ENCODE measurements at places on chromosomes 6 and 20. TPM values are rescaled to one million over a fixed set of nuclear protein-coding genes. Genes with fewer than 3 reads are reported as not detected.
A peak's percentile ranks its signal among the peaks of the same experiment; 100 is the strongest.

Gene TOX2
- 14.3 TPM for polyA plus RNA-seq

Gene CTNNBL1
- polyA plus RNA-seq, result 27.5 TPM

Gene FAXC
- polyA plus RNA-seq, result 8.4 TPM

Gene SAMD3
- polyA plus RNA-seq, result 2.4 TPM

Gene NCOA5
- polyA plus RNA-seq, result 27.0 TPM

Gene COL10A1
- polyA plus RNA-seq, result 0.33 TPM

Gene HS3ST5
- not detected for polyA plus RNA-seq

Gene TBX18
- polyA plus RNA-seq, result 0.69 TPM

GRCh38 chr20:19817017-19817416 lies 59.0 kb downstream of the RIN2 start:
- DNase-seq, result peak; percentile 94

DNA sequence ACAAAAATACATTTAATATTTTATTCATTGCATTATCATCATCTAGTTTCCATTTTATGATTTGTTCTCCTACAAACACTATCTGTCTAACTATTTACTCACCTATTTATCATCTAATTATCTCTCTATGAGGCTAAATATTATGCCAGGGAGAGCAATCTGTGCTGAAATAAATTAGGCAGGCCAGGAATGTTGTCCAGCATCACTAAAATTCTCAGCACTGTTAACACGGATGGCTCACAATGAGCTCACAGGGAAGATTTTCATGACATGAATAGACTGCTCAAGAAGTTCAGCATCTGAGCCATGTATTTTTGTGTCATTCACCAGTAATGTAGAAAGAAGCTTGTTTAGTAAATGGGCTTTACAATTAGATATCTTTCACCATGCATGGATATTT lies 1277.2 kb downstream of the GRIK2 start:
- DNase-seq, result no peak

- no peak for DNase-seq
Observed at GRCh38 chr6:39649996-39650395, 75.2 kb downstream of the KIF6 start.

DNA sequence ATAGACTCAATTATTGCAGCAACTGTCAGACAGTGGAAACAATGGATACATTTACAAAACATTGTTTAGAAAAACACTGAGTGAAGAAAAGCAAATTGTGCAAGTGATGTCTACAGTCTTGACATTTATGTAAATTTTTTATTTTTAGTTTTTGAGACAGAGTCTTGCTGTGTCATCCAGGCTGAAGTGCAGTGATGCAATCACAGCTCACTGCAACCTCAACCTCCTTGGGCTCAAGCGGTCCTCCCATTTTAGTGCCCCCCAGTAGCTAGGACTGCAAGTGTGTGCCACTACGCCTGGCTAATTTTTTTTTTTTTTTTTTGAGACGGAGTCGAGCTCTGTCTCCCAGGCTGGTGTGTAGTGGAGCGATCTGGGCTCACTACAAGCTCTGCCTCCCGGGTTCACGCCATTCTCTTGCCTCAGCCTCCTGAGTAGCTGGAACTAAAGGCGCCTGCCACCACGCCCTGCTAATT lies 9.7 kb downstream of the CNBD2 start:
- no peak for DNase-seq

GRCh38 chr6:128508588-128509296 lies 11.7 kb downstream of the PTPRK start:
- DNase-seq, result no peak

- DNase-seq, result no peak
Observed at GRCh38 chr6:135759831-135760230, 91.7 kb upstream of the PDE7B start.

- DNase-seq, result no peak
Observed at GRCh38 chr6:142251930-142252445, 49.8 kb upstream of the ADGRG6 start.

GRCh38 chr6:7051780-7052442 lies 55.9 kb upstream of the RREB1 start:
- DNase-seq, result no peak

DNA sequence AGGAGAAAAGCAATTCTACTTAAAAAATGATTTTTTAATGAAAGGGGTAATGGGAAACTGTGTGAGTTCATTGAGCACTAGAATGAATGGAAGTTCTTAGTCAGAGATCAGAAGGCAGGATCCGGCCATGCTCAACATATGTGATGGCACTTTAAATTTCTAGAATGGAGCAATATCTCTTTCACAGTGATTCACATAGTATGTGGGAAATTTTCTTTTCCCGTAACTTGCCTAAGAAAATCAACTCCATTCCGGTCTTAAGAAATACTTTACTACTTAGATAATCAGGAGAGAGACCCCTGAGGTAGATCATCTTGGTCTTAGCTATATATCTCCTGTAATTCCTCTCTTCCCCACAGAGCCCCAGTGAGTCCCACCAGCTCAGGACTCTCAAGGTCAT lies 131.8 kb downstream of the SCML4 start:
- DNase-seq, result no peak

GRCh38 chr6:108996208-108996607 lies 98.4 kb downstream of the SESN1 start:
- DNase-seq, result no peak

DNA sequence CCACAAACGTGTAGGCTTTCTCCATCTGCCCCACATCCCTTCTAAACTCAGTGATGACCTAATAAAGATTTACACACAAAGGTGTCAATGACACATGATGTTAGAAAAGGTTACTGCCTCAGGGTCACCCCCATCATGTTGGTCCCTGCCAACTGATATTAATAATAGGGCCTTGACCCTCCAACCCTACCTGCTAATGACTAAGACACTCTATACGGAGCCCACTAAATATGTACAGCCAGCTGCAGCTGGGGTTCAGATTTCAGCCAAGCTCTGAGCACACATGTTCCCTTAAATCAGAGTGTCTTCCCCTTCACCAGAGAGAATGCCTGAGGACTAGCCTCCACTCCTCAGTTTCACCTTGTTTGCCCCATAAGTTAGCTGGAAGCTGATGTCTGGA lies 67.4 kb upstream of the SNRPB2 start:
- DNase-seq, result no peak

- DNase-seq, result no peak
Observed at GRCh38 chr6:109187399-109188114, 92.2 kb downstream of the CEP57L1 start.

GRCh38 chr6:69012211-69012610 lies 377.1 kb downstream of the ADGRB3 start:
- DNase-seq, result no peak

- no peak for DNase-seq
Observed at GRCh38 chr20:57707849-57708693, 1.7 kb downstream of the PMEPA1 start.

DNA sequence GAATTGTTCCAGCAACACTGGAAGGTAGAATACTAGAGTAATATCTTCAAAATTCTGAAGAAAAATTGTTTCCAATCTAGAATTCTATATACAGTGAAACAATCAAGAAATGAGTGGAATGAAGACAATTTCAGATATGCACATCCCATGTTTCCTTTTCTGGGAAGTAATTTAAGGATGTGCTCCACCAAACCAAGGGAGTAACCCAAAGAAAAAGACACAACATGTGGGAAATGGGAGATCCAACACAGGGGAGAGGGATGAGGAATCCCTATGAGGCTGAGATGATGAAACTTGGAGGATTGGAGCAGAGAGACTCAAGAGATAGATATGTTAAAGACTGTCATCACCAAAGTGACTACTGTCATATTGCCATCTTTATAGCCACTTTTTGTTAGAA lies 9.8 kb upstream of the RNF24 start:
- DNase-seq, result no peak
